HT1080 (cell line): ENCODE measurements at places on chromosomes 1 and 21.

- DNase-seq = no peak
Measured at GRCh38 chr1:100299521-100300222, 33.7 kb downstream of the RTCA start.

GRCh38 chr1:223653015-223653414, 12.5 kb downstream of the CAPN8 start:
- no peak for DNase-seq

- no peak for DNase-seq
Measured at GRCh38 chr21:45420061-45421041, 15.4 kb downstream of the COL18A1 start.

- no peak for DNase-seq
Measured at GRCh38 chr1:6200188-6200809, 904 bp upstream of the RPL22 start.

DNA sequence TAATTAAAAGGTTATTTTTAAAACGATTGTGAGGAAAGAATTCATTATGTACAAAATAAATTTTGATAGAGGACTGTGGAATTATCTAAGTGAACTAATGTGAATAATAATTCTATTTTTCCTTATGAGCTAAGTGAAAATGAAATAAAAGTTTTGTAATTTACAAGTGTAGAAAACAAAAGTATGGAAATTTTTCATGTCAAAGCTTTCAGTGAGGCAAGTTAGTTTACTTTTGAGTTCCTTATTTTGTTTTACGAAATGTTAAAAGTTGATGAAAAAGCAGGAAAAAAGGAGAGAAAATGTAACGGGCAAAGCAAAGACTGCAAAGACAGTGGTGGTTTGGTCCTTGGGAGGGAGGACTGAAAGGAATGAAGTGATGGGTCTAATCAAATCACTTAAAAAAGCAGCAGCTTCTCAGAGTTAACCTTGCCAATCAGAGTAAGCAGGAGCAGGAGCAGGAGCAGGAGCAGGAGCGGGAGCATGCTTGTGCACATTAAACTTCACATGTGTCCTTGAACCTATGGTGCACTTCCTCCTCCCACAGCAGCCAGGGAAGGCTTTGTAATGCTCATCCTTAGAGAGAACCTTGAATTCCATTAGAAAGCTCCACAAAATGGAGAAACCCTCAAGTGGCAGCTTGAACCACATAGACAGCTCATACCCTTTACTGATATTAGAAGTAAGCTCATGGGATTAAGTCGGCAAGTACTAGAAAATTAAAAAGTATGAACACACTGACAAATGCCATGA, 133.4 kb downstream of the LHX4 start:
- DNase-seq = no peak

DNA sequence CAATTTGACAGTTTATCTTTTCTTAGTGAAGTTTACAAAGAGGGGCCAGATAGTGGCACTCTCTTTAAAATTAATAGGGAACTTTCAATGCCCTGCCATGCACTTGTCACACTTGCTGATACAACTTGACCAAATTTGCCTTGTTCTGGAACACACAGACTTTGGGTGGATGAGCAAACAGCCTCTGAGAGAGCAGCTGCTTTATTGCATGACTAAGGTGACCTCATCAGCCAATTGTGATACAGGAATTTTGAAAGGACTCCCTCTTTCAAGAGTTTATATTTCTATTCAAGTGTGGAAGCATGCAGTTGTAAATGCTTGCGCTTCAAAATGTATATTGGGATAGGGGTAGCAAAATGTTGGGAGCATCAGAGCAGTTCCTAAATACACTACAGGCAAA, 2.1 kb upstream of the RGS1 start:
- DNase-seq = no peak

GRCh38 chr21:15058854-15059263, 5.9 kb downstream of the NRIP1 start:
- peak; percentile 56 for DNase-seq

DNA sequence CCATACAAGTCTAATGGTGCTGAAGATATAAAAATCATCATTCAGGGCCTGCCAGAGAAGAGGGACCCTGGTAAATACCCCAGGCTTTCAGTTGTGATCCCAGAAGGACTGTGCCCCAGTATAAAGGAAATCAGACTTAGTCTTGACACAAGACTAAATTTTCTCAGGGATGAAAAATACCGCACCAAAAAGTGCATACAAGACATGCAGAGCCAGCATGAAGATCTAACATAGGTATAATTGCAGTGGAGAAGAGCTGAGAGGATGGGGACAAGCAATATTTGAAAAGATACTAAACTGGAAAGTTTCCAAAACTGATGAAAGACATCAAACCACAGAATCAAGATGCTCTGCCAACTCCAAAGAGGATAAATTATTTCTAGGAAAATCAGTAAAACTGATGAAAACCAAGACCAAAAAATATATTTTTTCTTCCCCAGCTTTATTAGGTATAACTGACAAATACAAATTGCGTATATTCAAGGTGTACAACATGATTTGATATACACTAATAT, 17.7 kb upstream of the SIM2 start:
- DNase-seq = no peak

DNA sequence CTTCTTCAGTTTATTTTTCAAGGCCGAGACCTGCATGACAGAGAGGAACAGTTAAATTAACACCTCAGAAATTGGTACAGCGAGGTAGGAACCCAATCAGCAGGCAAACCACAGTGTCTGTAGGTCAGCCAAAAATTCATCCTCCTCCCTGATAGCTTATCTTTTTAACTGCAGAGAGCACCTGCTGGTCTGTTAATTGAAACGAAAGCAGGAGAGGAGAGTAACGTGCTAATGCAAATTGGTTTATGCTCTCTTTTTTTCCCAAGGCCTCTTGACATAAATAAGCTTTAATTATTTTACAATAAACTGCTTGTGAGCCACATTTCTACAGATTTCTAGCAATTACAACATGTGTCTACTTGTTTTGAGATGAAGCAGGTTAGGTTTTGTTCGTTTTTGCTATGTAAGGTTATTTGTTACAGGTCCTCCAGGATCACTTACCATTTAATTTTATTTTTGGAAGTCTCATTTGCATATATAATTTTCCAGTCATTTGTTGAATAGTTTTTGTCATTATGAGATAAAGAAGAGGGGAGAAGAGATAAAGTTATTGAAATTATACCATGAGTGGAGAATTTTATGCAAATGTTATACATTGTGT, 179.9 kb downstream of the DENND1B start:
- DNase-seq = no peak
